Inflammatory macrophage treated with lipopolysaccharide for 4 hours (primary cell): ENCODE measurements at places on chromosomes 16 and 17.
A peak's percentile ranks its signal among the peaks of the same experiment; 100 is the strongest.

DNA sequence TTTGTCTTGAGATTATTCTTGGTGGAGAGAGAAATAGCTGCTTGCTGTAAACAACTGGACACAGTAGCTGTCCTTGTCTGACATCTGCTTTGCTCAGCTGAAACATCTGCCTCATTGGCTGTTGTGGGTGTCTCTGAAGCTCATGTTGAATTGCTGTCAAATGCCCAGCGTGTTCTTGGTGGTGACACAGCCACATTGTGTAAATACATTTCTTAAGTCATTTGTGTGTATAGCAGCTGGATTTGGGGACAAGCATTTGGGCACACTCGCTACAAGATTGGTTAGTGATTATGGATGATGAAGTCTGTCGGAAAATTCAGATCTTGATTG, 5.3 kb downstream of the FAM234A start:
- peak; percentile 27 for DNase-seq

- no peak for DNase-seq
These were observed 2.6 kb downstream of the STAC2 start for GRCh38 chr17:39222866-39223834.

GRCh38 chr16:1089822-1090619, 6.0 kb downstream of the C1QTNF8 start:
- DNase-seq, result no peak

DNA sequence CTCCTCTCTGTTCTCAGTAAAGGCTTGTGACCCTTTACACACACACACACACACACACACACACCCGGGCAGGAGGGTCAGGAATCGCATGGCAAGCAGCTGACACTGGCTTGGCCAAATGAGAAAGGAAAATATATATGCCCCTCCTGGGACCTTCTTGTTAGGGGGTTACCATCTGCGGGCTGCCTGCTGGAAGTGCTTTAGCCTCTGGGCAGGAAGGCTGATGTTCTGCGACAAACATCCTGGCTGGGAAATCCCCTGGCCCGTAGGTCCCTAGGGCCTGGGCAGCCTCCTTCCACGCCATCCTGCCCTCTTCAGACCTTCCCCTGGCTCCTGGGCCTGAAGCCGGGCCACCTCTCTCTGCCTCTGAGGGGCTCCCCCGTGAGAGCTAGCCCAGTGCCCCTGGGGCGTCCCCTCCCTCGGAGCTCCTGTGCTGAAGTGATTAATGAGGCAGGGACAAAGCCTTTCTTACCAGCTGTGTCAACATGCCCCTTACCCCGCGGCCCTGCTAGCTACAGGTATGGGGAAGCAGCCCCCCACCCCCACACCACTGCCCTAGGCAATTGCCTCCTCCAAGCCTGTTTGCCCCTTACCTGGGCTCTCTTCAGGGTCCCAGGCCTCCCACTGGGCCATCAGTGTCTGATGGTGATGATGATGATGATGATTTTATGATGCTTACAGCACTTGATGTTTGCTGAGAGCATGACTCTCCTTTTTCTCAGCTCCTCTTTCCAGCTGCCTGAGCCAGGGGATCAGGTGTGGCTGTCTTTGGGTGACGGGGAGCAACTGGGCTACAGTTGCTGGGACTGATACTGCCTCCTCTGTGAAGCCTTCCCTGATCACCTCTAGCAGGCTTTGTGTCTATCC, 32.8 kb upstream of the ETV4 start:
- DNase-seq, result no peak

- no peak for DNase-seq
These were observed 490.5 kb upstream of the ERCC4 start for GRCh38 chr16:13429416-13429815.

DNA sequence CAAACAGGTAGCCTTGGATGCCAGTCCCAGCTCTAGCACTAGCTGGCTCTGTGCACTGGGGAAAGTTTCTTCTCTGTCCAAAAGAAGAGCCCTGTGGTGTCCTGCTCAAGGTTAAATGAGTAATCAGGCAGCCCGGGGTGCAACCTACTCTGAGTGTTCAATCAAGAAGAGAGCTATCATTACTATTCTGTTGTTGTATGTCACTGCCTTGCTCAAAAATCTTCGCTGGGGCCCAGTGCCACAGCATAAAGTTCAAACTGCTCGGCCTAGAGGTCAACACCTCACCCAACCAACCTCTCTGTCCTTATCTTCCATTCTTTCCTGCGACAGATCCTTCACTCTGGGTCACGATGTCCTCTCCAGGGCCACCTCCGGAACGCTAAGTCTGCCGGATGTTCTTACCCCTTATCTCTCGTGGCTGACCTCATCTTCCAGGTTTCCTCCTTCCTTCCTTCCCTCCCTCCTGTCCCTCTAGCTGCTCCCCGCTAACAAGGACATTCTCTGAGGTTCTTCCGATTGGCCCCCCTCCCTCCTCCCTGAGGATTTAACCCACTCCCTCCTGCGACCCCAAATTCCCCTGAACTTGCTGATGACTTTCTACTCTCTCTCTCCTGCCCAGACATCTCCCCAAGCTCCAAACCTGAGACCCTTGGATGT, 4.4 kb downstream of the FDXR start:
- no peak for DNase-seq

DNA sequence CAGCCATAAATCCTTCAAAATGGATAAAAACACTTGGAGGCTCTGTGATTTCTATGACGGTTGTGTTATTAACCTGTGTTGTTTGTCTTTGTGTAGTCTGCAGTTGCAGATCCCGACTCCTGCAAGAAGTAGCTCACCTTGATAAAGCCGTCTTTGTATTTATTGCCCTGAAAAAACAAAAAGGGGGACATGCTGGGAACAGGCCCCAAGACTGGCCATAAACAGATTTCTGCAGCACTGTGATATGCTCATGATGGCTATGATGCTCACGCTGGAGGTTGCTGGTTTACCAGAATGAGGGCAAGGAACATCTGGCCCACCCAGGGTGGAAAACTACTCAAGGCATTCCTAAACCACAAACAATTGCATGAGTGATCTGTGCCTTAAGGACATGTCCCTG, 71.0 kb downstream of the LGALS9 start:
- DNase-seq, result no peak

DNA sequence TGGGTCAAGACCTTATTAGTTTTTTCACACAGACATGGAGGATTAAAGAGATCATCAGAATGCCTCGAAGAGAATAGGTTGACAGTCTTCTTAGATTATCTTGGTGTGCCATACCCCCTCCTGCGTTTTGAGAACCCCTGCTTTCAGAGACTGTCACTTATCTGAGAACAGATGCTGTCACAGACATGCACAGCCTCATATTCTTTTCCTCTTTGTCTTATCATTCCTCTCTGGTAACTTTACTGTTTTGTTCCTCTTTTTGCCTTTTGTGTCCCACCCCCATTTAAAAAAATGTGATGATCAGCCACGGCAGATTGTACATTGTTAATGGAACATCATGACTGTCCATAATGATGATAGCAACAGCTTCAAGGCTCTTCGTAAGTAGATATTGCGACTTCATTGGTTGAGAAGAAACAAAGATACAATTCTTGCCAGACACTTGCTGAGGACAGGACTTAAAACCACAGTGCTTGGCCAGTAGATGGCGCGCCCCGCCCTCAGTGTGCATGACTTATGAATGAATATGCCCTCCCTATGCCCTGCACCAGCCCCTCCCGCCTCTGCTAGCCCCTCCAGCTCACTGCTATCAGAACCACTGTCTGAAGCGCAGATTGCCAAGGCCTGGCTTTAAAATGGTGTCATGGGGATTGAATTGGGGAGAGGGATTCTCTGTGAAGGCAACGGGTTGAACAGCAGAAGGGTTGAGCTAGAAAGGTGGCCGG, 2.6 kb upstream of the PITPNC1 start:
- DNase-seq, result peak; percentile 84

GRCh38 chr16:48054881-48055601, 100.8 kb downstream of the ABCC12 start:
- DNase-seq, result peak; percentile 17

- no peak for DNase-seq
These were observed 12.9 kb upstream of the MEAK7 start for GRCh38 chr16:84517366-84517765.

GRCh38 chr17:57084802-57085447, at the start of gene AKAP1:
TSS of gene AKAP1 (plus strand) at chr17:57085246. CDS start at chr17:57105465, 20,219 bp downstream.
- DNase-seq, result peak; percentile 97

GRCh38 chr16:67555795-67556212, 6.5 kb upstream of the CTCF start:
- peak; percentile 45 for DNase-seq

GRCh38 chr16:1495211-1495888, 2.2 kb downstream of the TELO2 start:
- no peak for DNase-seq

- no peak for DNase-seq
These were observed 7.9 kb upstream of the SCNN1G start for GRCh38 chr16:23174622-23175021.

DNA sequence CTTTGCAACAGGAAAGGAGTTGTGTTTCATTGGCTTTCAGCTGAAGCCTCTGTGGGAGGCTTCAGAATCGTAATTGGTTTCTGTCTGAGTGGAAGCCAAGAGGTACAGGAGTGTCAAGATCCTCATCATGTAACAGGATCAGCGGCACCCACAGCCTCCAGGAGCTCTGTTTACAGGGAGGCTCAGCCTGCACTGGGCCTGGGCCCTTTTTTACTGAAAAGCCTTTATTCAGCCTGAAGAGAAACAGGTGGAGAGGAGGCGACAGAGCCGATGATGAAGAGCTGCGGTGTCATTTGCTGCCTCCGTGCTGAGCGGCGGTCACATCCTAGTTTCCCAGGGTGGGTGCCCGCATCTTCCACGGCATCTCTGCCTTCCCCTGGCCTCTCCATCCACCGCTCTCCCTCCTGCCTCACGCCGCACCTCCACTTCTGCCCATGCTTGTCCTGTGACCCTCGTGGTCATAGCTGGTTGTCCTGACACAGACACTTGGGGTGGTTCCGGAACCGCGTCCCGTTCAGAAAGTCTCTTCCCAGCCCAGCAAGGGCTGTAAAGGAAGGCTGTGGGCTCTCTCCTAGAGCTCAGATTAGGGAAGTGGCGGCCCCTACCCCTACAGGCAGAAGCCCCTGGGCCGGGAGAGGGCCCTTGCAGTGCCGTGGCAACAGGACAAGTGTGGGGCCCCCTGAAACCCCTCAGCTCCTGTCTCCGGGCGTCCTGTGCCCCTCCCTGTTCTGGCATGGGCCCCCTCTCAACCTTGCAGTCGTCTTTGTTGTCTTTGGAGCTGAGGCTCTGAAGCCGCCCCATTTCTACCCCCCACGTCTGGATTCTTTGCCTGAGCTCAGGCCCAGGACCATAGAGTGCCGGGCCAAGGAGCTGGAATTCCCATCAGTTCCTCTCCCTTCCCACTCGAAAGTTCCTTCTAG, 53.9 kb upstream of the CHMP6 start:
- DNase-seq, result no peak

DNA sequence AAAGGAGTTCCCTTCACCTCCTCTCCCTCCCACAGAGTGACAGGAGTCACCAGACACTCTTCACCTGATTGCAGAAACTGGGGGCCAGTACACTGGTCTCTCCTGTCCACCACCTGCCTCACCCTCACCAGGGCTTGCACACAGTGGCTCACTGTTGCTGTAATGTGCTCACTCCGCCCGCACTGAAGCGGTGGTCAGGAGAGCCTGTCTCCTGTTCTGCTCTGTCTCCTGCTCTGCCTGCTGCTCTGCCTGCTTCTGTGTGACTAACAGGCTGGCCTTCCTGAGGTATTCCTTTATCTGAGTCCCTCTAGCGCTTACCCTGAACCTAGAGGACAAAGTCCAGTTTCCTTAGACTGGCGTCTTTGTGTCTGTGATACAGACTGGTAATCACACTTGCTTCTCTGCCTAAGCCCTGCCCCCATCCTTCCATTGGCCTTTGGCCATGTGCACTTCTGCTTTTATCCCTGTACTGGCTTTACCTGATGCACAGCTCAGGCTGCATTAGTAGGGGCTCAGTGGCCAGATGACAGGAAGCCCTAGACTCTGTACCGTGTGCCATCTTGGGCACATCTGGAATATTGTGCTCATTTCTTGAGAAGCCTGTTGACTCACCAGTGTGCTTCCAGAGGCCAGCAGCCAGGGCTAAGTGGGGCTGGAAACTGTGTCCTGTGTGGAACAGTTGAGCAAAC, 13.3 kb downstream of the PROCA1 start:
- DNase-seq, result no peak

DNA sequence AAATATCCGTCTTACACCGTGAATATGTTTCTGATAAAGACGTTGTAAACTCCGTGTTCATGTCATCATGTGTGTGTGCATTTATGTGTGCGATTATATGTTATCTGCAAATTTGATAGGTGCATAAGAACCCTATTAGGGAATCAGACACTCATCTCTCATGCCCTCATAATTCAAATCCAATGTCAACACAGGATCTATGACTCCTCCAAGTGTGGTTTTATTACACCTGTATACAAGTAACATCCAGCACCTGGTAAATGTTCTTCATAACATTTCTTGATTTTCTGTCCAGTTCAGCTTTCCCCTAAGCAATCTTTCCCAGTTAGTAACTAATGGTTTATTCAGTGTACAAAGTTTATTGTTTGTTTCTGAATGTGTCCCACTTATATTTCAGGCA, 681.9 kb downstream of the CDH11 start:
- no peak for DNase-seq

- DNase-seq, result no peak
These were observed 816.2 kb downstream of the CDH11 start for GRCh38 chr16:64305663-64306062.

DNA sequence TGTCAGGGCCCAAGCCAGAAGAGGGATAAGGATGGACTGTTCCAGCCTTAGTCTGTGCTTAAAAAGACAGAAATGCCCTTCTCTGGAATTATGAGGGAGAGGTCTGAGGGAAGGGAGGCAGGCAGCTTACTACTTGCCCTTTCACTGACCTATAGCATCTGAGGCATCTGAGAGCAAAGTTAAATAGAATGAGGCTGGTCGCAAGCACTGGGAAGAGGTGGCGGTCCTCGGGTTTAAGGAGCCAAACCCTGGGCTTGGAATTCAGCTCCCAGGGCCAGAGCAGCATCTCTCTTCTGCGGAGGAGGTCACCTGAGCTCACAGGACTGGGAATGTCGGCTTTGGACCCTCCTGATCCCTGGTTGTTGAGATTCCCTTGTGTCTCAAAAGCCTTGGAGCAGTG, 3.1 kb upstream of the LIMD2 start:
- no peak for DNase-seq
